Liver (tissue), 10 donors: ENCODE measurements at places on chromosomes 7 and 10. TPM values are rescaled to one million over a fixed set of nuclear protein-coding genes. Genes with fewer than 3 reads are reported as not detected.

DNA sequence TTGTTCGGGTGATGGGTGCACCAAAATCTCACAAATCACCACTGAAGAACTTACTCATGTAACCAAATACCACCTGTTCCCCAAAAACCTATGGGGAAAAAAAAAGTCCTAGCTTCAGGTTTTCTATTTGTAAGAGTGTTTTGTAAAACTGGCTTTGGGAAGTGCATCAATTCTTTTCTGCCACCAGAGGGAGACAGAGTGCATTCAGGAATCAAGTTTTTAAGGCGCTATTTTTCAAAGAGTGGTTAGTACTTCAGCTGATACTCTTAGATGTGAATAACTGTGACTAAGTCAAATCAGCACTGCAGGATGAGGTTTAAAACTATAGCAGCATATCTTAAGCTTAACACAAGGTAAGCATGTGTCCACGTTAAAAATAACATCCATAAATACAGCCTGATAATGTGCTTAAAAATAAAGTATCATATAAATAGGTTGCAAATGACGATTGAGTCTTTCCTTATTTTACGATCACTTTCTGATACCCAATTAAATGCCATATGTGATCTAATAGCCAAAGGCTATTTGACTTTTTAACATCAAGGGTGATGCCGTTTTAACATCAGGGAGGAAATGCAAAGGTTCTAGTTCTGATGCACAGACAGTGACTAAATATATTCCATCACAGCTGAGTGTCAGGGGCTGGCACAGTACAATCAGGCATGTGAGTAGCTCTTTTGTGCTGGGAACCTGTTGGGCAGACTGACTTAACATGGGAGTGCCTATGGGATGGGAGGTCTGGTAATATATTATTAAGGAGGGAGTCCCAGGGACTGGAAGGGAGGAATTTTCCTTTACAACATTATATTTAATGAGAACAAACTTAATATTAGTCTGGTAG, 10.6 kb upstream of the LYZL2 start:
- H3K36me3 ChIP-seq: no peaks in the 10 kb centered on the region
- no peaks in the 10 kb centered on the region for H3K27me3 ChIP-seq
- DNase-seq: no peak
- H3K27ac ChIP-seq: no peak overlapping the region
- no peaks in the 10 kb centered on the region for H3K4me1 ChIP-seq

GRCh38 chr7:130752424-130752823, 18.4 kb upstream of the KLF14 start:
- H3K36me3 ChIP-seq: no peaks in the 10 kb centered on the region
- DNase-seq: no peak
- H3K4me3 ChIP-seq: no peak overlapping the region

- H3K4me3 ChIP-seq: no peak overlapping the region
- no peaks in the 10 kb centered on the region for H3K4me1 ChIP-seq
- no peaks in the 10 kb centered on the region for H3K36me3 ChIP-seq
Measured at GRCh38 chr7:87027900-87028299, 31.6 kb downstream of the ELAPOR2 start.

DNA sequence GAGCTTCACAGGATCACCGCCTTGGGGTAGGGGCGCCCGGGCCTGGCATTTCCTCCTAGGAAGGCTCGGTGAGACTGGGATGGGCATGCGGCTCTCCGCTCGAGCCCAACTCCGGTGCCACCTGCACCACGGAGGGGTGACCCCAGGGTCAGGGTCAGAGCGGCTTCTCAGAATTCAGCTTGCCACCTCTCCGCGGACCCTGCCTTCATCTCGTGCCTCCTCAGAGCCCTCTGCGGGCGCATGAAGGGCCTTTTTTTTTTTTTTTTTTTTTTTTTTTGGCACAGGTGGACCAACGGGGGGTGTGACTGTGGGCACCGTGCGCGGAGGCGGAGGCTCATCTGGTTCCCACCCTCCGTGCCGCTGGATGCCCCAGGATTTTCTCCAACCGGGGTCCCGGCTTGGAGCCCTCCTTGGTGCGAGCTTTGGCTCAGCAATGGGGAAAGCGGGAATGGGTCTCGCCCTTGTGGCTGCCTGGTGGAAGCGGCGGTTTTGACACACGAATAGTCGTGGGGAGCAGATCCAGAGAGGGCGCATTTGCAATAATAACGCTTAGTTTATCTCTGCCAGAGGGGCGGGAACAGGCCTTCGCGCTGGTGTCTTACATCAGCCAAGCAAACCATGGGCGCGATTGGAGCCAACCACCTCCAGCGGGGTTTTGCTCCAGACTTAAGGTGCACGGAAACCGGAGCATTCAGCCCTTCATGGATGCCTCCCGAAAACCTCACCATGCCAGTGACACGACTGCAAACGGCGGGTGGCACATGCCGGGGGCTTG, 5.0 kb upstream of the TNRC18 start:
- H3K27me3 ChIP-seq: no peaks in the 10 kb centered on the region
- H3K36me3 ChIP-seq: no peaks in the 10 kb centered on the region
- peak overlapping the region; percentile 95 for H3K27ac ChIP-seq
- H3K4me1 ChIP-seq: peaks cover 3% of the 10 kb centered on the region
- peak overlapping the region; percentile 63 for H3K4me3 ChIP-seq

- H3K27me3 ChIP-seq: no peaks in the 10 kb centered on the region
- H3K36me3 ChIP-seq: peaks cover 14% of the 10 kb centered on the region
- DNase-seq: no peak
- no peaks in the 10 kb centered on the region for H3K4me1 ChIP-seq
- H3K27ac ChIP-seq: peak overlapping the region; percentile 36
Measured at GRCh38 chr10:95247200-95247880, 43.5 kb downstream of the PDLIM1 start.

- H3K4me1 ChIP-seq: no peaks in the 10 kb centered on the region
- no peak for DNase-seq
- H3K4me3 ChIP-seq: no peak overlapping the region
Measured at GRCh38 chr7:44280636-44280992, 44.8 kb downstream of the CAMK2B start.

- H3K27me3 ChIP-seq: no peaks in the 10 kb centered on the region
- H3K4me1 ChIP-seq: no peaks in the 10 kb centered on the region
- no peak overlapping the region for H3K4me3 ChIP-seq
- no peaks in the 10 kb centered on the region for H3K36me3 ChIP-seq
- DNase-seq: no peak
Measured at GRCh38 chr10:7952266-7952665, 102.2 kb upstream of the GATA3 start.

- no peaks in the 10 kb centered on the region for H3K4me1 ChIP-seq
- no peak overlapping the region for H3K4me3 ChIP-seq
- no peak overlapping the region for H3K27ac ChIP-seq
- H3K36me3 ChIP-seq: no peaks in the 10 kb centered on the region
Measured at GRCh38 chr10:93938140-93938539, 44.4 kb downstream of the SLC35G1 start.

GRCh38 chr7:122329145-122329802, 24.7 kb upstream of the FEZF1 start:
- H3K4me3 ChIP-seq: no peak overlapping the region
- no peak for DNase-seq
- no peaks in the 10 kb centered on the region for H3K36me3 ChIP-seq

DNA sequence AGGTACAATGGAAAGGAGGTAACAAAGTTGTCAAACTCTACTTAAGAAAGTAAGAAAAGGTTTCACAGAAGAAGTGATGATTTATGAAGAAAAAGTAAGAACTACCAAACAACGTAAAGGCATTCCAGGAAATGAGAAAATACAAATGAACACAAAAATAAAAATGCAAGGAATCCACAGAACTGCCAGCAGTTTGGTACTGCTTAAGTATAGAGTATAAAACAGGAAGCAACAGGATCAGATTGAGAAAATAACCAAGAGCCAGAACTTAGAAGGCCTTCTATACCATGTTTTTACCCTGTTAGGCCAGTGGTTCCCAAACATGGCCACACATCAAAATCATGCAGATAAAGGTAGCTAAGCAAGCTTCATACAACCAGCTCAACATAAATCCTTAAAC, 9.2 kb downstream of the NDUFA5 start:
- H3K4me1 ChIP-seq: no peaks in the 10 kb centered on the region
- no peak overlapping the region for H3K4me3 ChIP-seq
- no peak overlapping the region for H3K27ac ChIP-seq
- DNase-seq: no peak

DNA sequence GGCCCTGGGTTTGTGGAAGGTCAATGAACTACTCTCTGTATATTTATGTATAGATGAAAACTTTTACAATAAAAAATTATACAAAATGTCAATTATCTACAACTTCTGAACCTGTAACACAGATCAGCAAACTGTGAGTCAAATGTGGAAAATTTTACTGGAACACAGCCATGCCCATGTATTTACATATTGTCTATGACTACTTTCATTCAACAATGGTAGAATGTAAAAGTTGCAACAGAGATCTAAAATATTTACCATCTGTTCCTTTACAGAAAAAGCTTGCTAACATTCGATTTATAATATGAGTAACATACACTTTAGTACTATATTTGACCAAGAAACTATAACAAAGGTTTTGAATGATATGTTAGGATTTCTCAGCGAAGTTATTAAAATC, 481.6 kb downstream of the PARD3 start:
- no peaks in the 10 kb centered on the region for H3K36me3 ChIP-seq
- no peaks in the 10 kb centered on the region for H3K4me1 ChIP-seq
- DNase-seq: no peak
- H3K27ac ChIP-seq: no peak overlapping the region
- H3K4me3 ChIP-seq: no peak overlapping the region

DNA sequence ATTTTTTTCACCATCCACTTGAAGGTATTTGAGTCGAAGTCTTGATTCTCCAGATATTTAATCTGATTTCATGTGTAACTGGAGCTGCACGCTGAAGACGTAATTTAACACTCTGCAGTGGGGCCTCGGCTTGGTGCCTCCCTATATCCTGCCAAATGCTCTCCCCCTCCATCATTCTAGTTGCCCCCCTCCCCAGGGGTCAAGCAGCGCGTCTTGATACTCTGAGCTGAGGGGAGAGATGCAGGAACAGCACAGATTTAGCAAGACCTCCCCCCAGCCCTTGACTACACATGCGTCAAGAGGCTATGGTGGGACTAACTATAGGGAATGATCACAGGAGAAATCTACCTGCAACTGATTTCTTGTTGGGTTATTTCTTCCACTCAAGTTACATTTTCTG, 85.8 kb downstream of the PRPF18 start:
- H3K4me3 ChIP-seq: no peak overlapping the region
- peaks cover 22% of the 10 kb centered on the region for H3K36me3 ChIP-seq
- peaks cover 3% of the 10 kb centered on the region for H3K4me1 ChIP-seq
- no peak for DNase-seq
- H3K27me3 ChIP-seq: no peaks in the 10 kb centered on the region

MRLN gene
- polyA plus RNA-seq: not detected

DNA sequence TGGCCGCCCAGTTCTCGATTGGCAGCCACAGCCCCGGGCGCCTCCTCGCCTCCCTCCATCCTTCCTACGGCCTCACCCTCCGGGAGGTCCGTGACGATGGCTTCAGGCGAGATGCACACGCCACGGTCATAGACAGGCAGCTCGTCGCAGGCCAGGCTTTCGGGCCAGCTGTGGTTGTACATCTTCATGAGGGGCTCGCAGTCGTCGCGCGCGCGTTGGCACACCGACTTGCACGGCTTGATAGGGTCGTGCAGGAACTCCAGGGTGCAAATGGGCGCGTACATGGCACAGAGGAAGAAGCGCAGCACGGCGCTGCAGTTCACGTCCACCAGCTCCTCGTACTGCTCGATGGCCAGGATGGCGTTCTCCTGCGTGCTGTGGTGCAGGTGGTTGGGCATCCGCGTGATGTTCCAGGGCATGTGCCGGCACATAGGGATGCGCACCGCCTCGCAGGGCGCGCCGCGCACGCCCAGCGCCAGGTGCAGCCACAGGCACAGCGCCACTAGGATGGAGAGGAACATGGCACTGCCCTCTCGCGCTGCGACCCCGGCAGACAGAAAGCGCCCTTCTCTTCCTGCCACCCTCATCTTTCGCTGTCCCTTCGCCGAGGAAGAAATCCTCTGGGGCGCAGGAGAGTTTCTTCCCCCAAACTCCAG, 472 bp downstream of the SFRP4 start:
- H3K4me1 ChIP-seq: peaks cover 19% of the 10 kb centered on the region
- H3K27ac ChIP-seq: no peak overlapping the region
- peak overlapping the region; percentile 24 for H3K4me3 ChIP-seq
- DNase-seq: no peak
- peaks cover 3% of the 10 kb centered on the region for H3K27me3 ChIP-seq

GATA3 gene
- 0.51 TPM for polyA plus RNA-seq

GRCh38 chr10:78445308-78445707, 411.6 kb downstream of the RPS24 start:
- H3K36me3 ChIP-seq: no peaks in the 10 kb centered on the region
- H3K27me3 ChIP-seq: no peaks in the 10 kb centered on the region
- H3K4me3 ChIP-seq: no peak overlapping the region
- DNase-seq: no peak
- no peaks in the 10 kb centered on the region for H3K4me1 ChIP-seq

FOXI2 gene
- polyA plus RNA-seq: not detected

DNA sequence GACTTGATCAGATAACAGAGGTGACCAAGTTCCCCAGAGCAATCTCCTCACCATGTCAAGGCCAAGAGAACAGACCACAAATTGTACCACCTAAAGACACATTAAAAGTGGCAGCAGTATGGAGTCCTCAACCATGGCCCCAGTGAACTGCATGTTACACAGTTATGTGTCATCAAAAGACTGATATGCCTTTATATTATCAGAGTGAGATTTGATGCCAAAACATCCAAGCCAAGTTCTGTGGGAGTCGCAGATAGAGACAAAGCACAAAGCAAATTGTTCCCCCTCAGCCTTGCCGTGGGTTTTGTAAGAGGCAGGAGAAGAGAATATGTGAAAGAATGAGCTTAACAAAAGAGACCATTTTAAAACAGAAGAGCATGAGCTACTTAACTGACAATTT, 39.2 kb upstream of the TES start:
- H3K27me3 ChIP-seq: no peaks in the 10 kb centered on the region
- H3K27ac ChIP-seq: no peak overlapping the region
- no peaks in the 10 kb centered on the region for H3K36me3 ChIP-seq
- H3K4me1 ChIP-seq: peaks cover 10% of the 10 kb centered on the region
- no peak for DNase-seq
- H3K4me3 ChIP-seq: no peak overlapping the region

GRCh38 chr10:90914992-90915765, 5.7 kb downstream of the ANKRD1 start:
- DNase-seq: no peak
- no peak overlapping the region for H3K4me3 ChIP-seq
- H3K27me3 ChIP-seq: no peaks in the 10 kb centered on the region
- H3K36me3 ChIP-seq: no peaks in the 10 kb centered on the region

GRCh38 chr7:151448261-151449252, 8.6 kb upstream of the CRYGN start:
- H3K4me3 ChIP-seq: peak overlapping the region; percentile 64
- H3K36me3 ChIP-seq: no peaks in the 10 kb centered on the region
- peak; percentile 73 for DNase-seq
- H3K4me1 ChIP-seq: peaks cover 2% of the 10 kb centered on the region
- no peak overlapping the region for H3K27ac ChIP-seq
- no peaks in the 10 kb centered on the region for H3K27me3 ChIP-seq
